Regular cardiac myocyte (primary cell): ENCODE measurements at places on chromosomes 2 and 18. TPM values are rescaled to one million over a fixed set of nuclear protein-coding genes. Genes with fewer than 3 reads are reported as not detected.

Gene LRP2
- total RNA-seq, result under 0.01 TPM in 1 of 2 replicates, not detected in the other

Gene LHCGR
- not detected in 2 replicates for total RNA-seq

Gene TUBA3E
- not detected in 2 replicates for total RNA-seq

Gene PARD3B
- 2.7 and 9.9 TPM in 2 replicates for total RNA-seq

Gene SEMA4F
- 8.1 and 12.4 TPM in 2 replicates for total RNA-seq

Gene NEU4
- total RNA-seq, result 0.19 and 0.28 TPM in 2 replicates

Gene KLHL29
- 2.9 and 3.4 TPM in 2 replicates for total RNA-seq

Gene GKN1
- not detected in 2 replicates for total RNA-seq

Gene OTOF
- total RNA-seq, result 0.19 and 0.28 TPM in 2 replicates

Gene MEIS1
- total RNA-seq, result 28.8 and 32.4 TPM in 2 replicates

Gene NDC80
- 4.5 and 45.1 TPM in 2 replicates for total RNA-seq

Gene SERPINB11
- total RNA-seq, result not detected in 2 replicates

Gene SPP2
- total RNA-seq, result not detected in 2 replicates

Gene GALNT13
- total RNA-seq, result 0.28 TPM in 1 of 2 replicates, not detected in the other

Gene FLACC1
- total RNA-seq, result 0.38 and 1.4 TPM in 2 replicates

Gene PDCL3
- total RNA-seq, result 10.7 and 31.6 TPM in 2 replicates

Gene POTEJ
- total RNA-seq, result not detected in 2 replicates

Gene SCYGR4
- total RNA-seq, result not detected in 2 replicates
